Endodermal cell (in vitro differentiated cells): ENCODE measurements at places on chromosomes 2 and 18.
A peak's percentile ranks its signal among the peaks of the same experiment; 100 is the strongest.

GRCh38 chr2:200736646-200737274, 75.0 kb upstream of the BZW1 start:
- DNase-seq = peak; percentile 78

- DNase-seq = no peak
These were observed 2.0 kb downstream of the MAP3K20 start for GRCh38 chr2:173077506-173078177.

DNA sequence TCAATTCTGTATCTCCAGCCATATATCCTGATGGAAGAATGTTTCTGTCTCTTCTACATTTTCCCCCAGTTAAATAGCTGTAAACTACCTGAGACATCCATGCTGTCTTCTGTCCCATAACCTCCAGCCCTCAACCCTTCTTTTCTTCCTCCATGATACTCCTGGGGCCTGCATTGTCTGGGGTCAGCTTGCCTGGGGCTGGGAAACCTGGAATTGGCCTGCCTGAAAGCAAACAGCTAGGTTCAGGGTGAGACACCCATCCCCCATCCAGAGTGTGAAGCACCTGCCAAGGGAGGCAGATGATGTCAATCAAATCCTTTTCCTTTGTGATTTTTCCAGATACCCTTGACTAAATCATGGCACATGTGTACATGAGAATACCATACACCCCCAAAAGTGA, 313.7 kb upstream of the MGAT5 start:
- peak; percentile 77 for DNase-seq

GRCh38 chr2:232537079-232537478, 2.4 kb upstream of the CHRNG start:
- DNase-seq = peak; percentile 88

DNA sequence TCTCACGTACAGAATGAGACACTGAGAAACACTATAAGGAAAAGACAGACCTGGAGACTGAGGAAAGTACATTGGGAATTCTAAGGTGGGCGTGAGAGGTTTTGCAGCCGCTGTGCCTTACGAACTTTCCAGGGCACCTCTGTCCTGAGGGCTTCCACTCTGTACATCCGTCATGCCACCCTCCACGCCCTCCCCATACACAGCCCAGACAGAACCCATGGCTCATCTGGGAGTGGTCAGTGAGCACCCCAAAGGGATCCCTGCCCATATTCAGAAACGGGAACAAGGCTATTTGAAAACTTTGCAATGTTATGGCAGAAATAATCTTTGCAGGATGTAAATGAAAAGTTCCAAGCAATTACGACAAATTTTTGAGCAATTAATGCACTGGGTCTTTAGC, 95.4 kb upstream of the ZNF532 start:
- peak; percentile 22 for DNase-seq

DNA sequence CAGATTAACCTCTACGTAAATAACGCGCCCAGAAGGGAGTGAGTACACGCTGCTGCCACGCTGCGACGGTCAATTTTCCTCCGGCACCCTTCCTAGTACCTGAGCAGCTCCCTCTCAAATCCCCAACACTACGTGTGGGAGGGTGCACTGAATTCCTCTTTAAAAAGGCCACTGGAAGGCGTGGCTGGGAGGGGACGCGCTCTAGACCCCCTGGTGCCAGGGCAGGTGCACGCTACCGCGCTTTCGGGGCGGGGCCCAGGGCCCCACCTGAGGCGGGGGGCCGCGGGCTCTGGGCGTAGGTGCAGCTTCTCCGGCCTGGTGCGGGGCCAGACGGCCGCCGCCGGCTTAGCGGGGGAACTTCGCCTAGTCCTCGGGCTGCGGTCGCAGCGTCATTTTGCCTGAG, 668 bp upstream of the ANKRD12 start:
- DNase-seq = peak; percentile 92

GRCh38 chr2:71070294-71071093, 2.0 kb downstream of the NAGK start:
- peak; percentile 78 for DNase-seq

GRCh38 chr2:16664052-16664731, 1.4 kb downstream of the CYRIA start:
- DNase-seq = peak; percentile 73

DNA sequence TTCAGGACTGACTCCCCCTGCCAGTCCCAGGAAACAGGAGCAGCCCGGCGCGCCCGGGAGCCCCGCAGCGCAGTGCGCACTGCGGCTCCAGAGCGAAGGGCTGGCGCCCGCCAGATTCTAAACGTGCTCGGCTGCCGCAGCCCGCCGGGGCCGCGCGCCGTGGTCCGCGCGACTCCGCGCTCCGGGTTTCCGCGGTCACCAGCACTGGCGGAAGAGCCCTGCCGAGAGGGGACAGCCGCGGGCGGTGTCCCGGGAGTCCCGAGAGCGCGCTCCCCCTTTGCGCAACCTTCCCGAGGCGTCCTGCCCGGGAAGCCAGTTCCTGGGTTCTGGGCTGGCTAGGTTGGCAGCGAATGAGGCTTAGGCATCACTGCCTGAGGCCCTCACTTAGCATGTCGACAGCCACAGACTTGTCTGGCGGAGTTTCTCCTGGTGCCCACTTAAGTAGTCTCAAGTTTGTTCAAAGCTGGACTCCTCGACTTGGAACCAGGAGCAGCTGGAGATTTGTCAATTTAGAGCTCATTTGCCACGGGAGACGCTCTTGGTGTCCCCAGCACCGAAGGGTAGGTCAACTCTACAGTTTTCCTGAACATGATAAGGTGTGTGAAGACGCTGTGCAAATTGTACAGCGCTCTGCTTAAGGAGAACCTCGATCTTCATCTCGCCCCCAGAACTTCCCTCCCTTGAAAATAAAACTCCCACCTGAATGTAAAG, 1.5 kb upstream of the VSNL1 start:
- peak; percentile 88 for DNase-seq

DNA sequence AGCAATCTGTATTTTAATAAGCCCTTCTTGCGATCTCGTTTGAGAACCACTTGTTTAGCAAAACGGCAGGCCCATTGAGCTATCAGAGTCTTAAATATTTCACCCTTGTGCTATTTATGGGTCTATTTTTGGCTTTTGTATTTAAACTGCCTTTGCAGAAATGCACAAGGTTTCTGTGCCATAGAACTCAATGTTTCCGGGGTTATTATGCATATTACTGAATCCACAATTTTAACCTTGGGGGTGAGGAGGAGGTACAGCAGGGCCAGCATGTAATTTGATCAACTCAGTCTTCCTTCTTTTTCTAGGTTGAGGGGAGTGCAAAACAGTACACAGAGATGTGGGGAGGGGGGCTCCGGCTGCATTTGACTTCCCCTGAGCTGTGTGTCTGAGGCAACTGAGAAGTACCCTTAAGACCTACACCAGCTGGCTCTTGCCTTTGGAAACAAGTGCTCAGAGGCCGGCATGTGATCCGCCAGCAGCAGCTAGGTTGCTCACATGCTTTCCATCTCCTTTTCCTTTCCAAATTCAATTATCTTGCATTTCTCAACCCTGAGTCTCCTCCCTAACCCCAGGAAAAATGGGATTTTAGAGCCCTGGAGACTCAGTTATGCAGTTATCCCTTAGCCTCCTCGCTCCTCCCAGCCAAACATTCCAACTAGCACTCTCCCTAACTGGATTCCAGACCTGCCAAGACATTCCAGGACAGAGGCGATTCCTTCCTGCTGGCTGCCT, 103.0 kb downstream of the HNRNPLL start:
- DNase-seq = peak; percentile 87

- no peak for DNase-seq
These were observed 864 bp upstream of the XPO1 start for GRCh38 chr2:61538920-61539520.

- peak; percentile 91 for DNase-seq
These were observed 53.8 kb downstream of the SMAD7 start for GRCh38 chr18:48896875-48897511.

- no peak for DNase-seq
These were observed 14.1 kb downstream of the TLK1 start for GRCh38 chr2:171146633-171147032.

DNA sequence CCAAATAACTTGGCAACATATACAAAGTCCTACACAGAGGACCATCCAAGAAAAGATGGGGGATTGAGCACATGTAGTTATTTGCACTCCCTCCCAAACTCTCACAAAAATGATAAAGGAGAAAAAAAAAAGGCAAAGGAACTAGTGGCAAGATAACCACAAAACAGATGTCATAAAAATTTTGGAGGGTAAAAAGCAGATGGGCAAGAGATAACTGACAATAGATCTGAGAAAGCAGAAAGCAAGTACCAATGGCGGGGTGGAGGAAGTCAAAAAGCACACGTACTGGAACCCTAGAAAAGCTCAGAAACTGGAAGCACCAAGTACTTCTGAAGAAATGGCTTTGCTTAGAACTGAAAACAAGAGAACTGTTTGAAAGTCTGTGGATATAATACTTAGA, 82.0 kb downstream of the WDPCP start:
- DNase-seq = no peak

GRCh38 chr2:224085246-224085645, 46.2 kb upstream of the SERPINE2 start:
- DNase-seq = no peak

GRCh38 chr2:129611471-129611870, 368.0 kb upstream of the RAB6C start:
- DNase-seq = peak; percentile 61

- no peak for DNase-seq
These were observed 181.6 kb upstream of the PXDN start for GRCh38 chr2:1925928-1926327.

DNA sequence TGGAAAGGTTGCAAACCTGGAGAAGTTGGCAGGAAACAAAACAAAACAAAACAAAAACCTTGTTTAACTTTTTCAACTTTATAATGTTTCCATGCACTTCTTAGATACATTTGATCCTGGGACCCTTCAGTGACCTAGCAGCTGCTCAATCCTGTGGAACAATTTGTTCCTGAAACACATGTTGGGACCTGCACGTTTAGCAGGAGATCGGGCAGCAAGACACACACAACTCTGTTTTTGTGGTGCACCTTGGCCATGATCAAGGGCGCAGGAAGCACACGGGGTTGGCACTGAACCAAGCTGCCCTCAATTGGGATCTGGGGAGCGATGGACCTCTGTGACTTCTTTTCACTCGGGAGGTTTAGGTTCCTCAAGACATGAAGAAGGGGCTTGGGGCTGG, 268.7 kb downstream of the LOXHD1 start:
- no peak for DNase-seq

GRCh38 chr18:64171576-64171975, 22.7 kb upstream of the LINC00305 start:
- no peak for DNase-seq

DNA sequence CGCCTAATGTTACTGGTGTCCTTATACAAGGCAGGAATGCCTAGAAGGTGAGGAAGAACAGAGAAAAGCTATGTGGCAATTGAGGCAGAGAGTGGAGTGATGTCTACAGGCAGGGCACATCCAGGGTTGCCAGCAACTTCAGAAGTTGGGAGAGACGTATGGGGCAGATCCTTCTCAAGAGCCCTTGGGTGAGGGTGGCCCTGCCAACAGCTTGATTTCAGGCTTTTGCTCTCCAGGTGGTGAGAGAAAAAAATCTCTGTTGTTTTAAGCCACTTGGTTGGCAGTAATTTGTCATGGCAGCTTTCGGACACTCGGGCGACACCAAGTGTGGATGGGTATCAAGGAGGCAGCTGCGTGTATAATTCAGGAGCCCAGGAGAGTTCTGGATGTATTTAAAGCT, 217.4 kb upstream of the SMIM21 start:
- no peak for DNase-seq

- DNase-seq = no peak
These were observed 10.0 kb downstream of the EPG5 start for GRCh38 chr18:45957100-45957499.

DNA sequence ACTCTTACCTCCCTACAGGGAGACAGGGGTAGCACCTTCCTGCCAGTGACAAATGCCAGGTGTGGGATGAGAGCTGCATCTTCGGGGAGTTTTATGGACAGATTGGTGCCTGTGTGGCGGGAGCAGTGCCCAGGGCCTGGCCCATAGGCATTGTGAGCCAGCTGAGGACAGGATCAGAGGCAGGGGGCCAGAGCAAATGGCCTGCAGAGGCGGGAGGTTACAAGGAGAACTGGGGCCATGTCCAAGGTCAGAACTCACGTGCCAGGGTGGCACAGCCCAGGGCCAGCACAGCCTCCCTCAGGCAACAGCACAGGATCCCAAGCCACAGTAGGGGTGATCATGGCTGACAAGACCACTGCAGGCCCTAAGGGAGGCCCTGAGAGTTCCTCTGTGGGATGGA, 40.2 kb upstream of the MCFD2 start:
- DNase-seq = peak; percentile 38

- DNase-seq = no peak
These were observed 15.9 kb downstream of the ITGB1BP1 start for GRCh38 chr2:9407363-9407811.

DNA sequence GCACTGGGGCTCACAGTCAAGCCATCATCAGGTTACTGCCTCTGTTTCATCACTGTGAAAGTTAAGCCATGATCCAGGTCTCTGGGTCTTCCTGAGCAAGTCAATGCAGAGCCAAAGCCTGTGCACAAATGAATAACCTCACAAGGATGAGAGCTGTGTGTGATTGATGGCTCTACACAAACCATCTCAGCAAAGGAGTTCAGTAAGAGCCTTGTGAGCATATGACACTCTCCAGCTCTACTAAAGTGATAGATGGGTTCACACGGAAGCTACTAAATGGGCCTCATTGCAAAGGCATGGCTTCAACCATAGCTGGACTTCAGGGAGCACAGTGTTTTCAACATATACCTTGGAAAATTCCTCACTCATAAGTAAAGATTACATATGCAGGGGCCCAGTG, 101.5 kb downstream of the AFF3 start:
- DNase-seq = no peak

DNA sequence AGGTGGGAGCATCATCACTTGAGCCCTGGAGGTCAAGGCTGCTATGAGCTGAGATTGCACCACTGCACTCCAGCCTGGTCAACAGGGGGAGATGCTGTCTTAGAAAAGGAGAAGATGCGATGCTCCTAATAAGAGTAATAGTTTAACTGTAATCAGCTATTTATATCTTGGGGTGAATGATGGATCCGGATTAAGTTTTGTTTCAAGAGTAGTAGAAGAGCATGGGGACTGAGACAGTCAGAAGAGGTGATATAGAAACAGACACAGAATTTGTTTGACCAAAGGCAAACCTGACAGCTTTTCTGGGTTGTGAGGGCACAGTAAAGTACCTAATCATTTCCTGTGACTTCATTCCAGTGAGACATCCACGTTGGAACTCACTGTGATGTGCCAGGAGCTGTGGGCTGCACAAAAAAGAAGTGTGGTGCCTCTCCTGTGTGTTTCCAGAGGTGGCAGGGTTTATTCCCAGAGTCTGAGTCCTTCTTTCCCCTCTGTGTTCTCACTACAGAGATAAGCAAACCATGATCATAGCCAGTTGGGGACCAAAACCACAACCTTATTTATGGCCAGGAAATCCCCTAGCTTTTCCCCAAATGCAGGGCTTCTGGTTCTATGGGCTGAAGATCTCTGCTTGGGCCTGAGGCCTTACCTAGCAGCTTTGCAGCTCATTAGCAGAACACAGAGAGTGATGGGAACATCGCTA, 113.7 kb downstream of the XRCC5 start:
- peak; percentile 72 for DNase-seq
